Heart right ventricle (tissue), 16 donors: ENCODE measurements at places on chromosomes 5 and 9.
A peak's percentile ranks its signal among the peaks of the same experiment; 100 is the strongest.

DNA sequence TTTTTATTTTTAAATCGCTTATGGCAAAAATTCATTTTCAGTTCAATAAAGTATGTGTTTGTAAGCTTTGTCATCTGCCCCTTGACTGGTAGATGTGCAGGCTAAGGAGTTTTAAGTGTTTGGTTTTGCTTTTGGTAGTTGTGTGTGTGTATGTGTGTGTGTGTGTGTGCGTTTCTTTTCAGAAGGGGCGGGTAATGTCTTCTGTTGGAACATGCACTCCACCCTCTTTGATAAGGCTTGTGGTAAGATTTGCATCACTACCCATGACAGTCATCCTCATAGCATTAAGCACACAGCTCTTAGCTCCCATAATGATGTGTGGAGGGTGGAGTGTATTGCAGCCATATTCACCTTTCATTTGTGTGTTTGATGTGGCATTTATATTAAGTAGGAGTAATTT is 92.1 kb upstream of the FSD1L start:
- no peak for DNase-seq

- no peak for DNase-seq
These were observed 63.0 kb upstream of the BASP1 start for GRCh38 chr5:17154211-17154996.

DNA sequence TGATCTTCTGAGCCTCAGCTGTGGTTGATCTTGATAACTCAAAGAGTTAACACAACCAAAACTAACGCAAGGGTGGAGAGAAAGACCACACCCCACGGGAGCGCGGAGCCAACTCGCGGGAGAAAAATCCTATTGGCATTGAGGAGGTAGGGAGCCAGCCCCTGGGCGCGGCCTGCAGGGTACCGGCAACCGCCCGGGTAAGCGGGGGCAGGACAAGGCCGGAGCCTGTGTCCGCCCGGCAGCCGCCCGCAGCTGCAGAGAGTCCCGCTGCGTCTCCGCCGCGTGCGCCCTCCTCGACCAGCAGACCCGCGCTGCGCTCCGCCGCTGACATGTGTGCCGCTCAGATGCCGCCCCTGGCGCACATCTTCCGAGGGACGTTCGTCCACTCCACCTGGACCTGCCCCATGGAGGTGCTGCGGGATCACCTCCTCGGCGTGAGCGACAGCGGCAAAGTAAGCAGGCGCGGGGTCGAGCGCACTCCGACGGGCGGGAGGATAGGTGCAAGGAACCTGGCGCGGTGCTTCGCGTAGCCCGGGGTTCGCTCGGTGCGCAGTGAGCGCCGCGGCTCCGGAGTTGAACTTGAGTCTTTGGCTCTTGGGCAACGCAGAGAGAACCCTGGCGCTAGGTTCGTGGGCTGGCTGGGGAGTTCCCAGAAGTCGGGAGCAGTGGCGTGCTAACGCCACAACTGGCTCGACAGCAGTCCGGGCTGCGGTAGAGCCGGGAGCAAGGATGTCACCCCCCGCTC is at the start of gene GDA:
Gene GDA (plus strand): TSS at position 210 of the 745 bp plus-strand sequence. CDS start 120 bp downstream, at position 330.
- DNase-seq, result no peak

- peak; percentile 72 for DNase-seq
These were observed 21.8 kb downstream of the SPARC start for GRCh38 chr5:151664694-151665585.

DNA sequence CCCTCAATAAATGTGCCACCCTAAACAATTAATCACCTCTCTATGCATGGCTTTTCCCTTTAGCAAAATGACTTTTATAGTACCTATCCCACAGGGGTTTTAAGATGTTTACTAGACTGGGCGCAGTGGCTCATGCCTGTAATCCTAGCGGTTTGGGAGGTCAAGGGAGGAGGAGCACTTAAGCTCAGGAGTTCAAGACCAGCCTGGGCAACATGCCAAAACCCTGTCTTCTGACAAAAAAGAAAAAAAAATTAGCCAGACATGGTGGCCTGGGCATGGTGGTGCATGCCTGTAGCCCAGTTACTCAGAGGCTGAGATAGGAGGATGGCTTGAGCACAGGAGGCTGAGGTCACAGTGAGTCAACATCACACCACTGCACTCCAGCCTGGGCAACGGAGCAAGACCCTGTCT is 13.5 kb downstream of the SH3TC2 start:
- DNase-seq, result no peak

DNA sequence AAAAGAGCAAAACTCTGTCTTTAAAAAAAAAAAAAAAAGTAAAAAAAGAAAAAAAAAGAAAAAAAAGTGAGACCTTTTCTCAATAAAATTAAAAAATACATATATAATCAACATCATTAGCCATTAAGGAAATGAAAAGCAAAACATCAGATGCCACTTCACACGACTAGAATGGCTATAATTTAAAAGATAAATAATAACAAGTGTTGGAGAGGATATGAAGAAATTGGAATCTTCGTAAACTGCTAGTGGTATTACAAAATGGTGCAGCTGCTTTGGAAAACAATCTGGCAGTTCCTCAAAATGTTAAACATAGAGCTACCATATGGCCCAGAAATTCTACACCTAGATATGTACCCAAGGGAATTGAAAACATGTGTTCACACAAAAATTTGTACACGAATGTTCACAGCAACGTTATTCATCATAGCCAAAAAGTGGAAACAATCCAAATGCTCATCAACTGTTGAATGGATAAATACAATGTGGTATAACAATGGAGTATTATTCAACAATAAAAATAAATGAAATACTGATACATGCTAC is 45.3 kb upstream of the SIL1 start:
- no peak for DNase-seq

- DNase-seq, result no peak
These were observed 141.3 kb downstream of the MAN2A1 start for GRCh38 chr5:109830955-109831502.

DNA sequence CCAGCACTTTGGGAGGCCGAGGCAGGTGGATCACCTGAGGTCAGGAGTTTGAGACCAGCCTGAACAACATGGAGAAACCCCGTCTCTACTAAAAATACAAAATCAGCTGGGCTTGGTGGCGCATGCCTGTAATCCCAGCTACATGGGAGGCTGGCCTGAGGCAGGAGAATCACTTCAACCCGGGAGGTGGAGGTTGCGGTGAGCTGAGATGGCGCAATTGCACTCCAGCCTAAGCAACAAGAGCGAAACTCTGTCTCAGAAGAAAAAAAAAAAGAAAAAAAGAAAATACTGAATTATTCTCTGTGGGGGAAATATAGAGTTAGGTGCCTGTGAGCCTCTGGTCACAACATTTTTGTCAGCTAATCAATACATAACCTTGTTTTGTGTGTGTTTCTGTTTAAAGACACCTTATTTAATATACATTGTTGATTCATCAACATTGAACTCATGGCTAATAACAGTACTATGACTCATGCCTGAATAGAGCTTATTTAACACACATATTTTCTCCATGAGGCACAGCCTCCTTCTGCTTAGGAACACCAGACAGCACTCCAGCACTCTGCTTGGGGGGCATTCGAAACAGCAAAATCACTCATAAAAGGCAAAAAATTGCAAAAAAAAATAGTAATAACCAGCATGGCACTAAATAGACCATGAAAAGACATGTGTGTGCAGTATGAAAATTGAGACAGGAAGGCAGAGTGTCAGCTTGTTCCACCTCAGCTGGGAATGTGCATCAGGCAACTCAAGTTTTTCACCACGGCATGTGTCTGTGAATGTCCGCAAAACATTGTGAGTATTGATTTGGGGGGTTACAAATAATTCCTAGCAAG is at the start of gene IL31RA:
Gene IL31RA (plus strand): TSS at position 519 of the 836 bp plus-strand sequence. CDS start 214 bp downstream, at position 733.
- DNase-seq, result no peak
